ENCODE measurements at places on chromosomes 6 and 20. TPM values are rescaled to one million over a fixed set of nuclear protein-coding genes. Genes with fewer than 3 reads are reported as not detected.

The CDH22 gene
- total RNA-seq = not detected

The PCNA gene
- 33.0 TPM for total RNA-seq

The AIF1 gene
- 9.9 TPM for total RNA-seq

The C2 gene
- total RNA-seq = 1.3 TPM

The GPLD1 gene
- 1.7 TPM for total RNA-seq

The TRIM15 gene
- total RNA-seq = not detected

The ADGB gene
- total RNA-seq = not detected

The EDN1 gene
- 1.1 TPM for total RNA-seq

The CLVS2 gene
- total RNA-seq = not detected

The MAP3K7 gene
- 21.1 TPM for total RNA-seq

The PLCB4 gene
- 0.94 TPM for total RNA-seq

The PROKR2 gene
- total RNA-seq = not detected

The DUSP15 gene
- total RNA-seq = not detected

DNA sequence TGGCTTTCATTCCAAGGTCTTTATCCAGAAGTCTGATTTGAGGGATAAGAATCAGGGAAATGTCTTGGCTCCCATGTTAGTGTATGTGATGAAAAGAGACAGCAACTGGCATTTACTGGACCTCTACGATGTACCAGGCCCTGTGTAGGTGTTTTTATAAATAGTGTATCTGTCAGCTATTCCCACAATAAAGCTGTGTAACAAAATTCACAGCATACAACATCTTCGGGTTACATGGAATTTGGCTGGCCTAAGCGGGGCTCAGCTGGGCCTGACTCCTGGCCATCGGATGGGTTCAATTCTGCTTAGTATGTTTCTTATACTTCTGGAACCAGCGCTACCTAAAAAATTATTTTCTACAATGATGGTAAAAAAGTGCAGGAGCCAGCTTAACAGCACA is 128.2 kb downstream of the SNX5 start:
- H3K27me3 ChIP-seq = peaks cover 2% of the 10 kb centered on the region
- no peaks in the 10 kb centered on the region for H3K4me1 ChIP-seq
- no peak for DNase-seq
- no peaks in the 10 kb centered on the region for H3K36me3 ChIP-seq
- no peak overlapping the region for H3K4me3 ChIP-seq

- H3K4me3 ChIP-seq = no peak overlapping the region
- H3K4me1 ChIP-seq = peaks cover 3% of the 10 kb centered on the region
- H3K36me3 ChIP-seq = no peaks in the 10 kb centered on the region
- no peak for DNase-seq
- H3K27ac ChIP-seq = no peak overlapping the region
- no peaks in the 10 kb centered on the region for H3K27me3 ChIP-seq
Observed at GRCh38 chr6:108836061-108836460, 12.2 kb upstream of the ARMC2 start.

DNA sequence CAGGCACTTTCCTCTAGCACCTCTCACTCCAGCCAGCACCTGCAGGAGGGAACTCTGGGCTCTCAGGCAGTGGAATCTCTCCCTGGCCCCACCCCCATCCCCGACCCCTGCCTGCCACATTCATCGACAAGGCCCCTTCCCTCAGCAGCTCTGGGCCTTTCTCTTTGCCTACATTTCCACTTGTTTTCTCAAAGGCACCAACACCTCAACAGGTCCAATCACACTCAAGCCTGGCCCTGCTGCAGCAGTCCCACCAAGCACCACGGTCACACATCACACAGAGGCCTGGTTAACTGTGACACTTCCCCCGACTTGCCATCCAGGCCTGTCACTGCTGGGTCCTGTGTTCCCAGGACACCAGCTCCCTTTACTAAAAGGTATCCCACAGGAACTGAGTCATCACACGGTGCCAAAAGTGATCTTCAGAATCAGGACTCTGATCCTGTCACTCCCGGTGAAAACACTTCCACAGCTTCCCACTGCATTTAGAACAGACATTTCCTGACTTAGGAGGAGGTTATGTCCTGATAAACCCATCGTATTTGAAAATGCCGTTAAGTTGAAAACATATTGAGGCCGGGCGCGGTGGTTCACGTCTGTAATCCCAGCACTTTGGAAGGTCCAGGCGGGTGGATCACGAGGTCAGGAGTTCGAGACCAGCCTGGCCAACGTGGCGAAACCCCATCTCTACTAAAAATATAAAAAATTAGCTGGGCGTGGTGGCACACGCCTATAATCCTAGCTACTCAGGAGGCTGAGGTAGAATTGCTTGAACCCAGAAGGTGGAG is 54.9 kb downstream of the MYH7B start:
- H3K27me3 ChIP-seq = no peaks in the 10 kb centered on the region
- H3K36me3 ChIP-seq = peaks cover 92% of the 10 kb centered on the region
- no peaks in the 10 kb centered on the region for H3K4me1 ChIP-seq
- H3K27ac ChIP-seq = no peak overlapping the region
- no peak for DNase-seq

GRCh38 chr6:49499126-49499525 is 597 bp upstream of the GLYATL3 start:
- no peak for DNase-seq

- H3K27me3 ChIP-seq = peaks cover 24% of the 10 kb centered on the region
- H3K4me1 ChIP-seq = no peaks in the 10 kb centered on the region
- no peak overlapping the region for H3K27ac ChIP-seq
- no peak overlapping the region for H3K4me3 ChIP-seq
Observed at GRCh38 chr6:79631693-79632172, 604 bp downstream of the SH3BGRL2 start.

DNA sequence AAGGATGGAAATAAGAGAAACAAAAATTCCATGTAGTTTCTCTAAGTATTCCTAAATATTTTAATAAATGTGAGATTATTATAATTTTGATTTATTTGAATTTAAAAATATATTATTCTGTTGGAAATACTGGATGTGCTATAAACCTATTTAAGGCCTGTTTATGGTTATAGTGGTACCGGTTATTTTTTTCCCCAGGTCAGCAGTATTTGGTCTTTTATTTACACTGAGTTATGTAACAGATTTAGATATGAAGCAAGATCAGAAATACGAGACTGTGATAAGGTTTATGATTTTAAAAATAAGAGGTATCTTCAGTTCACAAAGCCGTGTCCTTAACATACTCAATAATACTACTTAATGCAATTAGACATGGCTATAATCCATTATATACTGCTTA is 634.3 kb upstream of the POU3F2 start:
- DNase-seq = no peak
- no peaks in the 10 kb centered on the region for H3K36me3 ChIP-seq
- no peak overlapping the region for H3K4me3 ChIP-seq
- H3K27ac ChIP-seq = no peak overlapping the region
- no peaks in the 10 kb centered on the region for H3K4me1 ChIP-seq

DNA sequence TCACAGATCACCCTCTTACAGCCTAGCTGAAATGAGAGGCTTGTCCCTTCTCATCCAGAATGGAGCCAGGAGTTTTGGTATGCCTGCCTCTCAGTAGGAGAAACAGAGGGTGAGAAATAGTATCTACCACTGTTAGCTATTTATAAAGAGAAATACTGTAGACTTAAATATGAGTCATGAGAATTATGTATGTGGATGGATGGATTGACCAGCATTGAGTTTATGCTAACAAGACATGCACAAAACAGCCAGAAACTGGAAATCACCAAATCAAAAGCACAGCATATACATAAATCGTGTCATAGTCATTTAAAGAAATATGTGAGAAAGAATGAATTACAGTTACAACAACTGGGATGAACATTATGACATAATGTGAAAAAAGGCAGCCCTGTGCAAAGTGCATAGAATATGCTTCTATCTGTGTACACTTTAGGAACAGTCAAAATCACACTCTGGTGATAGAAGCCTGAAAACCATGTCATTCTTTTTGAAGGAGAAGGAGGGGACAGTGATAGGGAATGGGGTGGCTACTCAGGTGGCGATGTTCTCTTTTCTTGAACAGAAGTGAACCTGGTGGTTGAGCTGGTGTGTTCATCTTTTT is 79.8 kb upstream of the KIF25 start:
- H3K27me3 ChIP-seq = no peaks in the 10 kb centered on the region
- DNase-seq = no peak
- no peaks in the 10 kb centered on the region for H3K4me1 ChIP-seq
- H3K27ac ChIP-seq = no peak overlapping the region
- no peak overlapping the region for H3K4me3 ChIP-seq

DNA sequence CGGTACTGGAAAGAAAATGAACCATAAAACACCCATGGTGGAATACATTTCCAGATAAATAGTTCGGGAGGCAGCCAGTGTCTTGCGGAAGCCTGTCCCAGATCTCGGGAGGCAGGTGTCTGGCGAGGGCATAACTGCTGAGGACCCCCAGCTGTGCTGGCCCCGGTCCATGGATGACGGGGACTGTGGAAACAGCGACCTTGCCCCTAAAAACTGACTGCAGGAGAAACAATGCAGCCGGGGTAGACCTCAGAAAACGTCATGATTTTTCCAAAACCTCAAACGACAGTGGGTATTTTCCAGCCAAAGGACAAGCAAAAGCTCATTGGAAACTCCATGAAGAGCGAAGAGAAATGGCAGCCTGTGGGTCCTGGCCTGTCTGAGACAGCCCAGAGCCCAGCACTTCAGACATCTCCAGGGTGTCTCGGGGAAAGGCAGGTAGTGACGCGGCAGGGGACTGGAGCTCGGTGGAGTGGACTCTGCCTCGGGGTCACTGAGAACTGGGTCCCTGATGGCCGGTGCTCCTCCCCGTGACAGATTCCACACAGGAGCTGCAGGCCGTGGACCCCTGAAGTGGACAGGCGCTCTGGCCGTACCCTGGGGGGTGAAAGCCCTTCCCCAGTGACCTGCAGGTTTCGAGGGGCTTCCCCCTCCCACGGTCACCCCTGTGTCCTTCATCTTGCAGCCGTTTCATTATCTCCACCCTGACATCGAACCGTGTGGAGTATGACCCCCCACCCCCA is 188.6 kb downstream of the SYNDIG1 start:
- no peak for DNase-seq
- H3K27me3 ChIP-seq = no peaks in the 10 kb centered on the region

DNA sequence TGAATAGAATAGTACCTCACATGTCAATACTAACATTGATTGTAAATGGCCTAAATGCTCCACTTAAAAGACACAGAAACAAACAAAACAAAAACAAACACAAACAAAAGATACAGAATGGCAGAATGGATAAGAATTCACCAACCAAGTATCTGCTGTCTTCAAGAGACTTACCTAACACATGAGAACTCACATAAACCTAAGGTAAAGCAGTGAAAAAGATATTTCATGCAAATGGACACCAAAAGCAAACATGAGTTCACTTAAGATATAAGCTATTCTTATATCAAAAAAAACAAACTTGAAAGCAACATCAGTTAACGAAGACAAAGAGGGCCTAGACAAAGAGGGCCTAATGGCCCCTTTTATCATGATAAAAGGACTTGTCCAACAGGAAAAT is 47.3 kb upstream of the ZNF133 start:
- no peaks in the 10 kb centered on the region for H3K36me3 ChIP-seq
- peaks cover 2% of the 10 kb centered on the region for H3K27me3 ChIP-seq
- no peak for DNase-seq
- H3K4me1 ChIP-seq = no peaks in the 10 kb centered on the region

- H3K4me3 ChIP-seq = no peak overlapping the region
- H3K36me3 ChIP-seq = no peaks in the 10 kb centered on the region
- no peak overlapping the region for H3K27ac ChIP-seq
- no peaks in the 10 kb centered on the region for H3K4me1 ChIP-seq
Observed at GRCh38 chr20:57785061-57785460, 75.2 kb upstream of the PMEPA1 start.

DNA sequence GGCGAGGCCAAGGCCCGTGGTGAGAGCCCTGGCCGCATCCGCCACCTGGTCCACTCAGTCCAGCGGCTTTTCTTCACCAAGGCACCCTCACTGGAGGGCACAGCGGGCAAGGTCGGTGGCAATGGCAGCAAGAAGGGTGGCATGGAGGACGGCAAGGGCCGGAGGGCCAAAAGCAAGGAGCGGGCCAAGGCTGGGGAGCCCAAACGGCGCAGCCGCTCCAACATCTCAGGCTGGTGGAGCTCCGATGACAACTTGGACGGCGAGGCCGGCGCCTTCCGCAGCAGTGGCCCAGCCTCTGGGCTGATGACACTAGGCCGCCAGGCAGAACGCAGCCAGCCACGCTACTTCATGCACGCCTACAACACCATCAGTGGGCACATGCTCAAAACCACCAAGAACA is 109.2 kb upstream of the MYL9 start:
- H3K4me3 ChIP-seq = no peak overlapping the region
- no peak overlapping the region for H3K27ac ChIP-seq
- H3K36me3 ChIP-seq = no peaks in the 10 kb centered on the region
- no peak for DNase-seq
- H3K27me3 ChIP-seq = no peaks in the 10 kb centered on the region

GRCh38 chr6:291697-292505 is at the start of gene DUSP22:
DUSP22 (plus strand) TSS chr6:292487; CDS start chr6:292540, 53 bp downstream.
- peak; percentile 72 for DNase-seq
- peak within 1 kb of the TSS; percentile 88 for H3K27ac ChIP-seq
- peak within 1 kb of the TSS; percentile 91 for H3K4me3 ChIP-seq

DNA sequence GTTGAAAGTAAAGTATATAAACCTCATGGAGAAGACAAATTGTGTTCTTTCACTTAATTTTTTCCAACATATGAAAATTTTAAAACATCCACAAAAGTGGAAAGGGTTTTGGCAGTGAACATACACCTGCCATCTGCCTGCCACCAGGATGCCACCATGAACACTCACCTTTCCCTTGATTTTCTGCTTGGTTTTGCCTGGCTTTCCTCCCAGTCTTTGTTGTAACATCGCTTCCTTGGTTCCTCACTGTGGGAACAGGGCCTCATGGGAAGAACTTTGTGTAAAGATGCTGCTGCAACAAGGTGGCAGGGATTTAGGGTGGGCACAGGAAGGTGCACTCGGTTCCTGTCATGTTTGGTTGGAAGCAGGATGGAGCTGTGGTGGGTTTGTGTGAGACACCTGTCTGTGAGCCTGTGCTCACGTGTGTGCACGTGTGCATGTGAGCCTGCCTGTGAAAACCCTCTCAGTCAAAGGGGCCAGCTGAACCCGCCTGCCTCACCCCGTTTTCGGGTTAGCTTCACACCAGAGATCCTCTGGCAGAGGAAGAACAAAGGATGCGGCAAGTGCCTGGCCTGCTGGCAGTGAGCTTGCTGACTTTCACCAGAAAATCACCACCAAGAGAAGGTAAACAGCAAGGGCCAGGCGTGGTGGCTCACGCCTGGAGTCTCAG is 11.0 kb upstream of the RBM38 start:
- no peak overlapping the region for H3K27ac ChIP-seq
- no peak for DNase-seq

DNA sequence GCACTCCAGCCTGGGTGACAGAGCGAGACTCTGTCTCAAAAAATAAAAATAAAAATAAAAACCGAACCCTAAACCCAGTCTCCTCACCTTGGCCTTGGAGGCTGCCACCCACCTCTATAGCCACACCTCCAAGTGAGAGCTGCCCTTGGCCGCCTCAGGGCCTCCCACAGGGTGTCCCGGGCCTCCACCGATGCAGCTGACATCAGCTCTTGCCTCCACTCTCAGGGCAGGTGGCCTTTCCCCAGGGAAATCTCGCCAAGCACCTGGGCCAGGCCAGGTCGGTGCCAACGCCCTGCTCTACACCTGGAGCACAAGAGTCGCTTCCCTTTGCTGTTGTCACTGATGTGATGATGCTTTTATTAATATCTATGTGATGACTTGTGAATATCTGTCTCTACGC is 8.9 kb upstream of the MYL9 start:
- no peaks in the 10 kb centered on the region for H3K27me3 ChIP-seq
- H3K36me3 ChIP-seq = peaks cover 2% of the 10 kb centered on the region
- DNase-seq = no peak
- no peaks in the 10 kb centered on the region for H3K4me1 ChIP-seq

GRCh38 chr6:13523826-13524622 is 36.6 kb upstream of the GFOD1 start:
- no peak for DNase-seq
- peaks cover 11% of the 10 kb centered on the region for H3K4me1 ChIP-seq
- no peak overlapping the region for H3K27ac ChIP-seq
- H3K27me3 ChIP-seq = no peaks in the 10 kb centered on the region
- no peak overlapping the region for H3K4me3 ChIP-seq
- no peaks in the 10 kb centered on the region for H3K36me3 ChIP-seq

All from CD4-positive, CD25-positive, alpha-beta regulatory T cell (primary cell).